ENCODE measurements at places on chromosomes 2 and 18.

DNA sequence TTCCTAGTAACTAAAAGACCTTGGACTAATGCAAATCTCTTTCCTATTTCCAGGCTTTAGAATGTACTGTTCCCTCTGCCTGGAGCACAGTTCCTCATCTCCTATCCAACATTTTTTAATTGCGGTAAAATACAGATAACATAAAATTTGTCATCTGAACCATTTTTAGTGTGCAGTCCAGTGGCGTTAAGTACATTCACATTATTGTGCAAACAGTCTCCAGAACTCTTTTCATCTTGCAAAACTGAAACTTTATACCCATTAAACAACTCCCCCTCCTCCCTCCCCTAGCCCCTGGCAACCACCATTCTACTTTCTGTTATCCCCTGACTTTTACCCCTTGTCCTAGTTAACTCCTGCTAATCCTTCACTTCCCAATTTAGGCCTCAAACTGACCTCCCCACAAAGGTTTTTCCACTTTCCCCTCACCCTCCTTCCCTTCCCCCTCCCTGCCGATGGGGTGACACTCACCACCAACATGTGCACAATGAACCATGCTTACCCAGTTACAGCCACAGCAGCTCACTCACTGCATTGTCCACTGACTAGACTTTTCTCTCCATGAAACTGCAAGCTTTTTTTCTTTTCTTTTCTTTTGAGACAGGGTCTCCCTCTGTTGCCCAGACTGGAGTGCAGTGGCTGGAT, 54.8 kb downstream of the KIAA2012 start:
- no peak for DNase-seq

DNA sequence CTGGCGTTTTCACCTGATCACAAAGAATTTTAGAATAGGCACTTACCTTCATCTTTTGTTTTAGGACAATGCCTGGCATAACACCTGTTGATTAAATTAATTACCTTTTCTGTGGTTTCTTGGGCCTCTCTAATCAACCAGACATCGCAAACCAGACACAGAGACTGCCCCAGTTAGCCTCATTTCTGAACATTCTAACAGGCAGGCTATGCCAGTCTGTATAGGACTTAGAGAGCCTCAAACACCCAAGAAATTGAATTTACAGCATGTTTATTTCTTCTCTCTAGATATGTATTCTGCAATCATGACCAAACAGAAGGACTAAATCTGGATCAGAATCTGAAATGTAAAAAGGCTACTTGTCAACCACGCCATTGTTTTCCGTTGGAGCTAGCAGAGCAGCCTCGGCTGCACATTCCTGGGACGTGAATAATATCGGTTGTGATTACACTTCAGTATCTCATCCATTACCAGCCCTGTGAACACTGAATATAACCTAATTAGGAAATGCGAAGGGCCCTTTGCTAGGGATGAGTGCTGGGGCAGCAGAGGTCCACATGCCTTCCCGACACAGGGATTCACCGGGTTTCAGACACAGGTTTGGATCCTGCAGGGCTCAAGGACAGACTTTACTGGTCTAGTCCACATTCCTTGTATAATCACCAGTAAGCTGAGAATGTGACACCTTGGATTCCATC, 17.5 kb upstream of the CDC42EP3 start:
- peak; percentile 47 for DNase-seq

- no peak for DNase-seq
Observed at GRCh38 chr18:42548493-42548892, 567.0 kb downstream of the RIT2 start.

DNA sequence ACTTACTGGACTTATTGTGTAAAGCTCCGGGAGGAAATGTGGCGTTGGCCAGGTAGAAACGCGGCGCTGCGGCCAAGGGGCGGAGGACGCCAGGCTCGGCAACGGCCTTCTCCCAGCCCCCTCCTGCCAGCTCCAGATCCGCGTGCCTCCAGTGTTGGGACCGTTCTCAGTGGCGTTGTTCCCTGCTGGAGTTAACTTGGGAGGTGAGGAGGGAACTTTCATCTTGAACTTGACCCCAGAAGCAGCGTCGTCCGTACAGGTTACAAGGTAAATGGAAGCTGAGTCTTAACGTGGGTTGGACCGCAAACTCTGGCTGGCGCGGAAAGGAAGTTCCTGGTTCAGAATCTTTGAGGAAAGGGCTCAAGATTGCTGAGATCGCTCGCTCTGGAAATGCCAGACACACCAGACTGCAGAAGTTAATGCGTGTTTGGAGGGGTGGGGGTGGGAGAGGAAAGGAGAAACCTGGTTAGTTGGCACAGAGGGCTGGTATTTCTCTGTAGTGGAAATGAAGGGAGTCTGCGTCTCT, 1.3 kb downstream of the TANC1 start:
- DNase-seq: peak; percentile 50

DNA sequence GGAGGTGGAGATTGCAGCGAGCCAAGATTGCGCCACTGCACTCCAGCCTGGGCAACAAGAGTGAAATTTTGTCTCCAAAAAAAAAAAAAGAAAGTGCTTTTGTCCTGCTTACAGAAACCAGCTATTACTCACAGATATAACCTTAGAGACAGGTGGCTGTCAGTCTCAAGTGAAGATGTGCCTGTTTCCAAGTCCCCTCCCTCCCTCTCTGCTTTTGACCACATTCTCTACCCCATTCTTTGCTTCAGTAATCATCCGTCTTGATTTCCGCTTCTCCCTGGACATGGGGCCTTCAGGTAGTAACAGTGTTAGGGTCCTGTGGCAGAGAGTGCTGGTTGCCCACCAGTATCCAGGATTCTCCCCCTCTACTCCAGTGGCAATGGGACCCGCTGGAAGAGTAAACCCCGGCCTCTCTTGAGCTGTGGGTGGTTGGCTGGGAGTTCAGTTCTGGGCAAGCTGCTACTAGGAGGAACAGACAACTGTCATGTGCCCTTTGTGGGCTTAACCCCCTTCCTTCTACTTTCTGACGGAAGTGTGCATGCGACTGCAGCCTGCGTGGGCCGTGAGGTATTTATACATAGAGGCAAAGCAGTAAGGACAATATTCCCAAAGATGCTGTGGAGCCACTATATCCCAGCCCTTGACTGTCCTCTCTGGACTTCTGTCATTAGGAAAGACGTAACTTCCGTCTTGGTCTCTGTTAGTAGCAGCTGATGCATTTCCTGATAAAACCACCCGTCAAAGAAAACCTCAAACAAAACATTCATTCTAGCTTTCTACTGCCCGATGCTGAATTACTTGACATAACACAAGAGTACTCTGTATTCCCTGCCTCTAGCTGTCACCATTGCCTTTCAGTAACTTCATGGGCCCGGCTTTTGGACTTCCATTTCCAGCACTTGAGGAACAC, 17.8 kb downstream of the PDCL3 start:
- DNase-seq: no peak

- no peak for DNase-seq
Observed at GRCh38 chr2:165847001-165847400, 53.0 kb upstream of the GALNT3 start.

GRCh38 chr18:59623456-59624368, 73.5 kb downstream of the CCBE1 start:
- no peak for DNase-seq

DNA sequence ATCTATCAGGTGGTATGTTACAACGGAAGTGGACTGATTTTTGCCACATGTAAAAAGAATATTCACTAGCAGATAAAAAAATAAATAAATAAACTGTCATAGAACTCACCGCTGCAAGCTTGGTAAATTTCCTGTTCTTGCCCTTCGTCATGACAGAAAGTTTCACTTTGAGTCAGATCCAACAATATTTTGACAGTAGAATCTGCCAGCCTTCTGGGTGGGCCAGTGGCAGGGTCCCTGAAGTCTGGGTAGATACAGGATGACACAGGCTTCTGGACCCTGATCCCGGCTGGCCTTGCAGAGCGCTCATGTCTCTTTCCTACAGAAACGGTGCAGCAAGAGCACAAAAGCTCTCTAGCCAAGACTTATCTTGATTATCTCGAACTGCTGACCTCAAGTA, 97.8 kb upstream of the PMAIP1 start:
- DNase-seq: no peak

GRCh38 chr2:8571792-8572499, 109.9 kb upstream of the ID2 start:
- DNase-seq: peak; percentile 6
